ENCODE measurements at places on chromosomes 4 and X. TPM values are rescaled to one million over a fixed set of nuclear protein-coding genes. Genes with fewer than 3 reads are reported as not detected.

The KLHL5 gene
- total RNA-seq: 15.3 TPM

The OTC gene
- total RNA-seq: 0.04 TPM

The HSFX4 gene
- total RNA-seq: 0.53 TPM

The CT83 gene
- total RNA-seq: not detected

The CTAG1A gene
- total RNA-seq: not detected

The CAPN6 gene
- 253 TPM for total RNA-seq

The IL21 gene
- total RNA-seq: not detected

The C1QTNF7 gene
- 2.8 TPM for total RNA-seq

The WNK3 gene
- 4.3 TPM for total RNA-seq

The TNMD gene
- 713 TPM for total RNA-seq

The TMPRSS11E gene
- not detected for total RNA-seq

The THOC2 gene
- total RNA-seq: 57.5 TPM
